ENCODE measurements at places on chromosomes 2 and 18.

GRCh38 chr2:53632714-53633113, 134.9 kb upstream of the CHAC2 start:
- no peak for DNase-seq

GRCh38 chr2:111940333-111941196, 42.2 kb downstream of the MERTK start:
- DNase-seq = no peak

DNA sequence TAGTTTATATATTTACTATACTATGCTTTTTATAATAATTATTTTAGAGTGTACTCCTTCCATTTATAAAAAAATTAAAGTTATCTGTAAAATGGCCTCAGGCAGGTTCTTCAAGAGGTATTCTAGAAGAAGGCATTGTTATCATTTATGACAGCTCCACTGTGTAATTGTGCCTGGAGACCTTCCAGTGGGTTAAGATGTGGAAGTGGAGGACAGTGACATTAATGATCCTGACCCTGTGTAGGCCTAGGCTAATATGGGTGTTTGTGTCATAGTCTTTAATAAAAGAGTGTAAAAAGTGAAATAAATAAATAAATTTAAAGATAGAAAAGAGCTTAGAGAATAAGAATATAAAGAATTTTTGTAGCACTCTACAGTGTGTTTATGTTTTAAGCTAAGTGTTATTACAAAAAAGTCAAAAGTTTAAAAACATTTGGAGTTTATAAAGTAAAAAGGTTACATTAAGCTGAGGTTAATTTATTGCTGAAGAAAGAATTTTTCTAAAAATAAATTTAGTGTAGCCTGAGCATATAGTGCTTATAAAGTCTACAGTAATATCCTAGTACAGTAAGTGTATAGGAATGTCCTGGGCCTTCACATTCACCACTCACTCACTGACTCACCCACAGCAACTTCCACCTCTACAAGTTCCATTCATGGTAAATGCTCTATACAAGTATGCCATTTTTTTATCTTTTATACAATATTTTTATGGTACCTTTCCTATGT, 190.0 kb upstream of the SESTD1 start:
- no peak for DNase-seq

DNA sequence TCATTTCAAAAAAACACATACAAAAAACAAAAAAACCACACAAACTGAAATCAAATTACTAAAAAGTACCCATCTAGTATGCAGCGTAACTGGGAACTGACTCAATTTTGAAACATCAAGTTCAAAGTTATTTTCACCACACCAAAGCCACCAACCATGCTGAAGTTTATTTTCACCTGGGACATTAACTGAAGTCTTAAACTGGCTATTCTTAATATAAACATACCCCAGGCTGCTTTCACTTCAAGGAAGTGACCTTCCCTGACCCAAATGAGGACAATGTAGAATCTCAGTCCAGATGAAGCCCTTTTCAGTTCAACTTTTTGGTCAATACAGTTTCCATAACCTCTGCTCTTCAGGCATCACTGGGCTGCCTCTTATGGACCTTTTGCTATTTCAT, 84.6 kb downstream of the PIGN start:
- no peak for DNase-seq

GRCh38 chr2:33380719-33381118, 95.7 kb upstream of the RASGRP3 start:
- no peak for DNase-seq

GRCh38 chr2:168056242-168056787, 191.1 kb downstream of the STK39 start:
- DNase-seq = no peak

DNA sequence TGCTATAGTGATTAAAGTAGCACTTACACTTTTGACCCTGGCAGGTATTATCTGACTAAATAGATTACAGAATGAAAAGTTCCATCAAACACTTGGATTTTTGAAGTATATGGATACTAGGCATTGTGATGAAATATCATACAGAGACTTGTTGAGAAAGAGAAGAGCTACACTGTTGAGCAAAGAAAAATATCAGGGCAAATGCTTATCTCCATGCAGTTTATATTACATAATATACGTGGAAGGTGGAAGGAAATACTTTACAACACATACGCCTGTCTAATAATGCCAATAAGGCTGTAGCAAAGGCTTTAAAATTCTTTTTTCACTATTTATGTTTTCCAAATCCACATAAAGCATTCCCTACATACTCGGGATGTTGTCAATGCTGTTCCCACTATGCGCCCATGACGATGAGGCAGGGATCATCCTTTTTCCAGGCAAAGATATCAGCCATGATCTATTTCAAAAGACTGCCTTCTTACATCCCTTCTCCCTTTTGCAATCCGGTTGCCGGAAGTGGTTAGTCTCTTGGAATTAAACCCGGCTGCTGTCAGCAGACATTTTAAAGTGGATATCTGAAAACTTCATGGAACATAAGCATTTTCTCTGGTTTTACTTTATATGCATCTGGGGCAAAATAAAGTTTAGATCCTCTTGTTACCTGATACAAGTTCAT, 92.6 kb upstream of the ITGA4 start:
- DNase-seq = no peak

DNA sequence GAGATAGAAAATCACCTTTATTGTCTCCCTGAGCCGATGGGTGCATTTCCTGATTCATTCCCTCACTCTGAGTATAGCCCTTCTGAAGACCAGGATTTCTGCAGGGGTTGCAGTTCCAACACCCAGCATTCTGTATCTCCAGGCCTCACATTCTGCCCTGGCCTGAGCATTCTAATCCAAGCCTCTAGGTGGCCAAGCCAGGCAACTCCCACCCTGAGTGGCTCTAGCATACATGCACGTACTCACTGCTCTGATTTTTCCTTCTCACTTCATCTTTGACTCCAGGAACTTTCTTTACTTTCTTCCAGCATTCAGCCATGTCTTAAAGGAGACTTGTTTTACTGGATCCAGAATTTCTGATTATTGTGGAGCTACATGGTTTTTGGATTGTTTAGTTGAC, 100.7 kb upstream of the STK39 start:
- DNase-seq = no peak

DNA sequence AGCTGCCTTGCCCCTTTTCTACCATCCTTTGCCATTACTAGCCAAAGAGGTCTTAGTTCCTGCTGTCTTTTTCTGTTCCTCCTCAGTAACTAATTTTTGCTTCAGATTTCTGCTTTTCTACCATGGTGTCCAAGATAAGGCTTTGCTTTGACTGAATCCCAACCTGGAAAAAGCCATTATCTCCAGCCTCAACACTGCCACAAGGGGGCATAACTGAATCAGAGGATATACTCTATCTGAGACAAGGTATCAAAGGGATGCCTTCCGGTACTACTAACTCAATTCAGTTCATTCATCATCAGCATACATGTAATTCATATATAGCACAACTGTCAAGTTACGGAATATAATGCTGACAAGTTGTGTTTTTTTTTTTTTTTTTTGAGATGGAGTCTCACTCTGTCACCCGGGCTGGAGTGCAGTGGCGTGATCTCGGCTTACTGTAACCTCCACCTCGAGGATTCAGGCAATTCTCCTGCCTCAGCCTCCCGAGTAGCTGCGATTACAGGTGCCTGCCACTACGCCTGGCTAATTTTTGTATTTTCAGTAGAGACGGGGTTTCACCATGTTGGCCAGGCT, 11.4 kb downstream of the OSGEPL1 start:
- peak; percentile 42 for DNase-seq

- DNase-seq = no peak
Measured at GRCh38 chr2:132670496-132671150, 618 bp upstream of the LYPD1 start.

DNA sequence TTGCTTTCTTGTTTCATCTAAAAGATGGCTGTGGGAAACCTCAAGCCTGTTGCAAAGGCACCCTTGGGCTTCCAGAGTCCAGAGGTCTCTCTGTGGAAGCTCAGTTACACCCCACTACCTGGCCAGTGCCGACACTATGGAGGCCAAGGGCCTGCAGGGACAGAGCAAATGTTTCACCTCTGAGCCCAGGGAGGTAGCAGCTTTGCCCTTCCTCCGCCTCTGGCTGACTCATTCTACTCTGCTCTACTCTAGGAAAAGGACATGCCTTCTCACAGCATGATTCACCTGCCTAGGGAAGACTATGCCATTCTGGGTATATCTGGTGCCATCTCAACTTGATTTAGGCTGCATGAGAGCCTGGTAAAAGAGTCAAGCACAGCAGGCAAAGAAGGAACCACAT, 12.2 kb downstream of the MYOM1 start:
- no peak for DNase-seq

DNA sequence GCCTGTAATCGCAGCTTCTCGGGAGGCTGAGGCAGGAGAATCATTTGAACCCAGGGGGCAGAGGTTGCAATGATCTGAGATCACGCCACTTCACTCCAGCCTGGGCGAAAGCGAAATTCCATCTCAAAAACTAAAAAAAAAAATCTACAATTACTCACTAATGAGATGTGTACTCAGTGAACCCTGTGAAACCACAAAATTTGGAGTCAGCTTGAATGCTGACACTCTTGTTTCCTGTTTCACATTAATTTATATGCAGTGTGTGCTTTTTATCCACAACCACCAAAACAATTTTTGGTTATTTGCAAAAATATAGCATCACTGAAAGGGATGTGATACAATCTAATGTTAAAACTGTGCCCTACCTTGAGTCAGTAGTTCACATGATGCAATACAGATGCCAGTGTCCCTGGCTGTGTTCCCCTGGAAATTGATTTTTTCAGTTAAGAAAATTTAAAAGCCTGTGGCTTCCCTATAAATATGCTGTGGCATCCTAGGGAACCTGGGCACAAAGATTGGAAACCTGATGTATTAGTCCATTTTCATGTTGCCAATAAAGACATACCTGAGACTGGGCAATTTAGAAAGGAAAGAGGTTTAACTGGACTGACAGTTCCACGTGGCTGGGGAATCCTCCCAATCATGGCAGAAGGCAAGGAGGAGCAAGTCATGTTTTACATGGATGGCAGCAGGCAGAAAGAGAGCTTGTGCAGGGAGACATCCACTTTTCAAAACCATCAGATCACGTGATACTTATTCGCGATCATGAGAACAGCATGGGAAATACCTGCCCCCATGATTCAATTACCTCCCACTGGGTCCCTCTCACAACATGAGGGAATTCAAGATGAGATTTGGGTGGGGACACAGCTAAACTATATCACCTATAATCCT, 337.5 kb upstream of the NT5C1B start:
- no peak for DNase-seq

- DNase-seq = no peak
Measured at GRCh38 chr18:42268186-42268725, 313.2 kb downstream of the PIK3C3 start.

DNA sequence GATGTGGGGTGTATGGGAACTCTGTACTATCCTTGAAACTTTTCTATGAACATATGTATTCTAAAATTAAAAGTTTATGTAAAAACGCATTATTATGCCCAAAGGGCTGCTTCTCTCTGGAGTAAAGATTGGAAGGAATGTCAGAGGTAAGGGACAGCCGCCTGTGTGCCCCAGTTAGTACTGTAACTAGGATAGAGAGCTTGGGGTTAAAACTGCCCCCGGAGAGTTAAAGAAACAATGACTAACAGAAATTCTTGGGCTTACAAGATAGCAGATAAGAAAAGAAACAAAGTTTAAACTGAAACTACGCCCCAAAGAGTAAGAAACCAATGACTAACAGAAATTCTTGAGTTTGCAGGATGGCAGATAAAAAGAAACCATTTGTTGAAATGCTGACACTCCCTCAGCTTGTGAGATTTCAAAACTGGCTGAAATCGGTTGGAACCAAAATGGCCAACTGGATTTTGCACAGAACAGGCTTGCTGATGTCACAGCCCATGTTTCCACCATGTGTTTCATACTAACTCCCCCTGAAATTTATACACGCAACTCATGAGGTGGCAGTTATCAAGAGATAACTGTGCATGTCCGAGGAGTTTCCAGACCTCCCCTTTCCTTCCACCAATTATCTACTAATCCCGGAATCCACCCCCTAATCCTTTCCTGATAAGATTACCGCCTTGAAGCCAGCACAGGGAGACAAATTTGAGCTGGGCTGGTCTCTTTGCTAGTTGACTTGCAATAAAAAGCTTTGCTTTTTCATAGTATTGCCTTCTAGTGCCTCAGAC, 8.7 kb upstream of the TXNDC2 start:
- no peak for DNase-seq

GRCh38 chr2:72028996-72029395, 118.7 kb downstream of the CYP26B1 start:
- DNase-seq = no peak

DNA sequence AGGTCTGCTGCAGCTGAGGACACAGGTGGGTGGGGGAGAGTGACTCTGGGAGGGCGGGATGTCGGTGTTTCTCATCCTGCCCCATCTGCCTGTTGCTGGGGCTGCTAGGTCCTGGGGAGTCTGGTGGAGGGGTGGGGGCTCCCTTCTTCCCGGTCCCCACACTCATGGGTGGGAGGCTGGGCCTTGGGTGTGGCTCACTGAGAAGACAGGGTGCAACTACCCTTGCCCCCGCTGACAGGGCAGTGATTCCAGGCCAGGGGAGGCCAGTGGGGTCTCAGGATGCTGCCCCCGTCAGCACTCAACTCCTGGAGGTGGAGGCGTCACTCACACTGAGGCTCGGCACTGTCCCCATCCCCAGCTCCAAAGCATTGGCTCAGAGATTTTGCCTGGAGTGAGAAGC, 7.7 kb upstream of the NFATC1 start:
- DNase-seq = no peak

DNA sequence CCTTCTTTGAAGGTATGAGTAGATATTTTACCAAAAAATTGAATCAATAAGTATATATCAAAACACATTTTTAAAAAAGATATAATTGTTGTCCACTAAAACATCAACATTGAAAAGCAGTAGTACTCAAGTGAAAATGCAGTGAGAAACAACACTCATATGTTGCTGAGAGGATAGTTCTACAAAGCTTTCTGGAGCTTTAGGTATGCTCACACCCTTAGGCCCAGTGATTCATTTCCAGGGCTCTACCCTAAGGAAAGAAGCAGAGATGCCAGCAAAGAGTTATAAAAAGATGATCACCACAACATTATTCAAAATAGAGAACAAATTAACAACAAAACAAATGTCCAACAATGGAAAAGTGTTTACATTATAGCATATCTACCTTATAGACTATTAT, 197.3 kb upstream of the CCDC150 start:
- DNase-seq = no peak

GRCh38 chr18:77112747-77113092, 19.9 kb downstream of the MBP start:
- no peak for DNase-seq

DNA sequence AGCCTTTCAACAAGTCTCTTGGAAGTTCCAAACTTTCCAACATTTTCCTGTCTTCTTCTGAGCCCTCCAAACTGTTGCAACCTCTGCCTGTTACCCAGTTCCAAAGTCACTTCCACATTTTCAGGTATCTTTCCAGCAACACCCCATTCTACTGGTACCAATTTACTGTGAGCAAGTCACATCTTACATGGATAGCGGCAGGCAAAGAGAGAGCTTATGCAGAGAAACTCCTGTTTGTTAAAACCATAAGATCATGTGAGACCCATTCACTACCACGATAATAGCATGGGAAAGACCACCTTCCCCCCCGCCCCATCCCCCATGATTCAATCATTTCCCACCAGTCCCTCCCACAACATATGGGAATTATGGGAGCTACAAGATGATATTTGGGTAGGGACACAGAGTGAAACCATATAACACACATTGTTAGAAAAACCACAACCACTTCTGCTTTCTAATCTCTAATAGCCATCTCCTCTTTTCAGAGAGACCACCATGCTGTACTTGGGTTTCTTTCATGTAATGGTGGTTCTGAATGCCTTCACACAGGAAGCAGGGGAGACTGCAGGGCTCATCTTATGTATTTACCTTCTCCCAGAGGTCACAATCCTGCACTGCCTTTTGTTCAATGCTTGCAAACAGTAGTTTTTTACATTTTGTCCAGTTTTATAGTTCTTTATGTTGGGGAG, 46.0 kb upstream of the CALCRL start:
- DNase-seq = no peak

GRCh38 chr2:113887009-113887792, 2.7 kb upstream of the ACTR3 start:
- no peak for DNase-seq

Data from activated CD4-positive, alpha-beta memory T cell treated with anti-CD3 and anti-CD28 coated beads, Interleukin-2, amount 10 ng/mL, durations not matched to agents 7 days and 5 days (primary cell).